ENCODE measurements at places on chromosomes 13 and 19.

DNA sequence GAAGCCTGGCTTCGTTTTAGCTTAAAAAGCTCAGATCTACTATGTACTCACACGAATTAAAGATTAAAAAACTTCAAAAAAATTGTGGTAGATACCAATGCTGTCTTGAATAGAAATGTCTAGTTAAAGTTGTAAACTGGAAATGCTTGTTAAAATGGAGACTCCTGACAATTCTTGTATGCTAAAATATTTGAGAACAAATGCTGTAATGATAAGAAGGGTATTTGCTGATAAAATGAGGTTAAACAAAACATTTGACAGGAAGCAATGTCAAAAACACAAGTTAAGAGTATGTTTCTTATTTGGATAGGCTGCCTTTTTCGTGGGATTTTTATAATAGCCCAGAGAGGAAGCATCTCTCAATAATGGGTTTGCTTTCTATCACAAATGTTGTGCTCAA is 48.0 kb upstream of the POSTN start:
- no peak for DNase-seq

- DNase-seq, result no peak
Measured at GRCh38 chr13:42068886-42069285, 20.4 kb downstream of the DGKH start.

GRCh38 chr19:11881151-11881800 is 6.3 kb upstream of the ZNF69 start:
- DNase-seq, result no peak

DNA sequence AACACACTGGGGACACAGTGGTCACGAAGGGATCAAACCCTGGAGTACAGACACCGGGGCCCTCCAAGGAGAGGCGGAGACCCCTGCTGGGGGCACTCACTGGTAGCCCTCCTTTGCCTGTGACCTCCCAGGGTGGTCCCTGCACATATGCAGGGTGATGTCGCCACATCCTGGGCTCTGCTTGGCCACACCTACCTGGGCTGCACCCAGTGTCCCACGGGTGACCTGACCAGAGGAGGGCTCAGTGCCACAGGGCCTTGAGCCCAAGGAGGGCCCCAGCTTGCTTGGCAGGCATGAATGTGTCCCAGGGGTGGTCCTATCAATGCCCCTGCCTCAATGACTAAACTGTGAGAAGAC is 4.1 kb downstream of the PCID2 start:
- DNase-seq, result no peak

- DNase-seq, result no peak
Measured at GRCh38 chr13:43293986-43294385, 270.6 kb downstream of the DNAJC15 start.

GRCh38 chr13:48478391-48478790 is 54.5 kb downstream of the RCBTB2 start:
- no peak for DNase-seq

GRCh38 chr13:80012251-80012650 is 328.7 kb downstream of the SPRY2 start:
- no peak for DNase-seq

- no peak for DNase-seq
Measured at GRCh38 chr13:73677048-73677601, 457.1 kb downstream of the KLF12 start.

DNA sequence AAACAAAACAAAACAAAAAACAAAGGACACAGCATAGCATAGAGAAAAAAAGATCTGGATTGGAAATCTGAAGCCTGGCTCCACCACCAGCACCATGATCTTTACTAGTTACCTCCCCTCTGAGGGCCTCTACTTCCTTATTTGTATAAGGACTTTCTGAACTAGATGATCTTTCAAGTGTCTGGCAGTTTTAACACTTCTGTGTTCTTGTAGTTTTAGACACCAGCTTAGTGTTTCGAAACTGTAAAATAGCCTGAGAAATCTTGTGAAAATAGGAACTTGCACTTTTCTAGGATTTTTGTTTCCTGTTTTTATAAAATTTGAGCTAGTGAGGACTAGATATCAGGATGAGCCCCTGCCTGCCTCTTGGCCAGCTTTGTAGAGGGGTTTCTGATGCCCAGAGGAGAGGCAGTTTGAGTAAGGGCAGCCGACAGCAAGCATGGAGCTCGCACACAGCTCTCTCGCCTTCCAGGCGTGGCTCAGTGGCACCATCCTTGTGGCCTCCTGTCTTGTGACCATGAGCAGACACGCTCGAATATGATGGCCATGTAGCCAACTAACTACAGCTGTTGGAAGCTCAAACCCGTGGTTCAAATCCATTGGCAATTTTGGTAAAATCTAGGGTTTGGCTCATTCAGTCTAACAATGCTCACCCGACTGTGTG is 319.0 kb downstream of the KCNRG start:
- DNase-seq, result no peak

DNA sequence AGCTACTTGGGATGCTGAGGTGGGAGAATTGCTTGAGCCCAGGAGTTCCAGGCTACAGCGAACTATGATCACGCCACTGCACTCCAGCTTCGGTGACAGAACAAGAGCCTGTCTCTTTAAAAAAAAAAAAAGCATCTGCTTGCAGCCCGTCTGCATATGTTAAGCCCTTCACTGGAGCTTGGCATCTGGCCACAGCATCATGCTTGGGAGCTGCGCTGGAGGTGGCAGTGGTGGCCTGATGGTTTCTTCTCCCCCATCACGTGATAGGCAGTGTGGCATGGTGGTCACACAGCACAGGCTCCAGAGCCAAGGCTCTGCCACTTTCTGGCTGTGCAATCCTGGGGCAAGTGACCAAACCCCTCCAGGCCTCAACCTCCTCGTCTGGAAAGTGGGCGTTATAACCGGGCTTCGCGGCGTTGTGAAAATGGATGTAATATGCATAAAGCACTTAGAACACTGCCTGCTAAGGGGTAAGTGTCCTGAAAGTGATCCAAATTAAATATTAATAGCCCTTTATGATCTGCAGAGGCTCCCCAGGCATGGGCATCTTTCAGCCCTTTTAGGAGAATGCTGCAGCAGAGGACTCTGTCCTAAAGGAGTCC is 24.4 kb downstream of the MARK4 start:
- no peak for DNase-seq

- DNase-seq, result no peak
Measured at GRCh38 chr13:27524981-27525975, 74.9 kb upstream of the MTIF3 start.

DNA sequence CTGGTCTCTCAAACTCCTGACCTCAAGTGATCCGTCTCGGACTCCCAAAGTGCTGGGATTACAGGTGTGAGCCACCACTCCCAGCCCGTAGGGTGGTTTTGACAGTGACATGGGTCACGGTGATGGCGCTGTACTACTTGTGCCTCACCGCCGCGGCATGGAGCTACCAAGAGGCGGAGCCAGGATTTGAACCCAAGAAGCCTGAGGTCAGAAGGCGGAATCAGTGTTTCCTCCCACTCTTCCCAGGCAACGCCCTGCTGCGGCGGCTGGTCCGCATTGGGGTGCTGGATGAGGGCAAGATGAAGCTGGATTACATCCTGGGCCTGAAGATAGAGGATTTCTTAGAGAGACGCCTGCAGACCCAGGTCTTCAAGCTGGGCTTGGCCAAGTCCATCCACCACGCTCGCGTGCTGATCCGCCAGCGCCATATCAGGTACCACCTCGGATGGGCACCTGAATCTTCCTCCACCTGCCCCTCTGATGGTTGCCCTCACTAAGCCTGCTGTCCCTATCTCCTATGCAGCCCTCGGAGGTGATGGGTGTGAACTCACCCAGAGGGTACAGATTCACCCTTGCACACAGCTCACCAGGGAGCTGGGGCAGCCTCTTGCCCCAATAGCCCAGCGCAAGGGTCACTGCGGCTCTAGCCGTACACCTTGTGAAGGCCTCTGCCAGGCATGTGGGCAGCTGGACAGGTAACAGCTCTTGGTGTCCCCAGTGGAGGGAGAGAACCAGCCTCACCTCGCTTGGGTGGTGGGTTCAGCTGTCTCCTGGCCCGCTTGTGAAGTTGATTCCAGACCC is 5.6 kb downstream of the RPS9 start:
- DNase-seq, result no peak

DNA sequence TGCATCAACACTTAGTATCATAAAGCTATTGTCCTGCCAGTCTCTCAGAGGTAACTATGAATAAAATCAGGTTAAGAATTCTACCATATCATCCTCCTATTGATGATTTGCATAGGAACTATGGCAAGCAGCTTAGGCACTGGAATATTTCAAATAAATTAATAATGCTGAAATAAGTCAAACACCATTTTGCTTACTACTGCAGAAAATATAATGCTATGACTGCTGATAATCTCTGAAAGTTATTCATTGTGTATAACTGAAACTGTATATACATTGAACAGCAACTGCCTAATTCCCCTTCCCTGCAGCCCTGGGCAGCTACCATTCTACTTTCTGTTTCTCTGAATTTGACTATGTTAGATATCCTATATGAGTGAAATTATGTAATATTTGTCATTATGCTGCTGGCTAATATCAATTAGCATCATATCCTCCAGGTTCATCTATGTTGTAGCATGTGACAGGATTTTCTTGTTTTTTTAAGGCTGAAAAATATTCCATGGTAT is 318.8 kb upstream of the SGCG start:
- DNase-seq, result no peak

- DNase-seq, result no peak
Measured at GRCh38 chr19:28009696-28010095, 1203.3 kb downstream of the UQCRFS1 start.

GRCh38 chr13:86383151-86383550 is 583.9 kb upstream of the SLITRK6 start:
- no peak for DNase-seq

DNA sequence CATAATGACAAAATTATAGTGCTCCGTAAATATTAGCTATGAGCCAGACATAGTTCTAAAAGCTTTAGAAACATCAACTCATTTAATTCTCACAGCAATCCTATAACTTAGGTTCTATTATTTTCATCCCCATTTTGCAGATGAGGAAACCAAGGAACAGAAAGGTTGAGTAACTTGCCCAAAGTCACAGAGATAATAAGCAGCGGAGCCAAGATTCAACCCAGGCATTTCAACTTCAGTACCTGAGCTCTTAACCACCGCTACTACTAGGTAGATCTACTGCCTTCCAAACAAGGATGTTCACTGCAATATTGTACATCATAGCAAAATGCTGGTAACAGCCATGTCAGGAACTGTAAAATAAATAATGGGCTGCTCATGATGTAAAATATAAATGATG is 39.9 kb downstream of the ELF1 start:
- DNase-seq, result no peak

- DNase-seq, result no peak
Measured at GRCh38 chr13:50396001-50396400, 380.8 kb downstream of the KCNRG start.

DNA sequence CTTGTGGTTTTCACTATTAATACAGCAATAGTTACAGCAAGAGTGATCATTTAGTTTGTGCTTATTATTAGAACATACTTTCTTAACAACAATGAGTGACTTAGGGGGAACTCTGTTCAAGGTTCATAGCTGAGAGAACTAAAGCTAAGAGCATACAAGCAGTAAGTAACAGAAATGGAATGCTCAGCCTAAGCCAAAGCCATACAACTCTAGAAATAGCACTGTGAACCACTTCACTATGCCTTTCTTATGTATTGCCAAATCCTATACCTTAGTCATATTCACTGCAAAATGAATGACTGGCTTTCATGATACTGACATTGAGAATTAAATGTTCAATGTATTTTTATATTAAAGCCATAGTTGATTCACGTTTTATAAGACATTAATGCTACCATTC is 599.7 kb upstream of the SLITRK1 start:
- no peak for DNase-seq

- DNase-seq, result no peak
Measured at GRCh38 chr19:18589380-18590272, 1.0 kb downstream of the REX1BD start.

DNA sequence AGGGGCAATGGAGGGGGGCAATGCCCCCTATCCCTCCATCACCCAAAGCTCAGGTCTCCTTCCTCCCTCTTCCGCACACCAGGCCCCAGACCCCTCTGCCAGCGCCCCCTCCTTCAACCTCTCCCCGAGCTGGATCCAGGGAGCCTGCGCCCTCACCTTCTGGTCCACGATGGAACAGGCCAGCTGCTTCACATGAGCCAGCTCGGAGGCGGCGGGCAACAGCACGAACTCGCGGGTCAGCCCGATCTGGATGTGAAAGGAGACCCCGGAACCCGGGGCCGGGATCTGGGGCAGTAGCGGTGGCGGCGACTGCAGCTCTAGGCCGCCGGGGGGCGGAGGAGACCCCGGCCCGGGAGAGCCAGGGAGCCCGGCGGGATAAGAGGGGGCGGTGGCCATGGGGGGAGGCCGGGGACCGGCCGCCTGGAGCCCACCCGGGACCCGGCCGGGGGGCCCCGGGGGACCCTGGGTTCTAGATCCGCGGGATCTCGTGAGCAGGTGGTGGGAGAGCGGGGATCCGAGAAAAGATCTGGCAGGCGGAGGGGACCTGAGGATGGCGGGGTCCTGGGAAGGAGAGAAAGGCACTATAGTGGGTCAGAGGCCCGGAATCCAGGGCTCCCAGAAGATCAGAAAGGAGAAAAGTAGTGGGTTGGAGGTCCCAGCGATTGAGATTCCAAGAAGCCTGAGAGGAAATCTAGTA is 791 bp downstream of the PRKD2 start:
- DNase-seq, result no peak

GRCh38 chr13:48492096-48492440 is 40.8 kb downstream of the RCBTB2 start:
- DNase-seq, result no peak

DNA sequence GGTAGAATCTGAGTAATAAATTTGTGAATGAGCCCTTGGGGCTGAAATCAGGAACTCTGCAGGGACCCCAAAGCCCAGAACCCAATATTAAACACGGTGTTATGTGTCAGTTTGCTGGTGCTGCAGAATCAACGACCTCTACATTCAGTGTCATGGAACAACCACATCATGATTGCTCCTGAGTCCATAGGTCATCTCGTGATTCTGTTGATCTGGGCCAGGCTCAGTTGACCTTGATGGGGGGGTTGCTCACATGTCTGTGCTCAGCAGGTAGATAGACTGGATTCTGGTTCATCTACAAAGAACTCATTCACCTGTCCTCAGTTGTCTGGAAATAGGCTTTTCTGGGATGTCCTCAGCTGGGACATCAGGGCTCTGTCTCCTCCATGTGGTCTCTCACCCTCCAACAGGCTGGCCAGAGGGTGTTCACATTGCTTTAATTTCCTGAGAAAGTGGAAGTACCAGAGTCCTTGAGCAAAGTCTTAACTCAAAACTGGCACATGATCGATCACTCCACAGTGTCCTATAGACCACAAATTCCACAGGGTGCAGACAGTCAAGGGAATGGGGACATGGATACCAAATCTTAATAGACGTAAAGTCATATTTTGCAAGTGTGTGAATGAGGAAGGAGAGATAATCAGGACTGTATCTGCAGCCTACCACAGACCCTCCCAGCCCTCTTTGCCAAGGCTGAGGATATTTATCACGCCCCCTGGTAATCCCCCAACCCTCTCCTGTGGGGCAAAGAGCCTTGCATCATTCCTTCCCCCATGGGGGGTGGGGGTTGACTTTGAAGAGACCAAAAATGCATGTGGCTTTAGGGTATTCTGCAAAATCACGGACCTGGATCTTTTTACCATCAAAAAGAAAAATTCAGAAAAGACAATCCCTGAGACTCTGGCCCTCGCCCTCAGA is 39.3 kb upstream of the IGFL1 start:
- no peak for DNase-seq
